ENCODE measurements at places on chromosomes 5 and 9. TPM values are rescaled to one million over a fixed set of nuclear protein-coding genes. Genes with fewer than 3 reads are reported as not detected.

The LHX3 gene
- total RNA-seq = 0.13 TPM

DNA sequence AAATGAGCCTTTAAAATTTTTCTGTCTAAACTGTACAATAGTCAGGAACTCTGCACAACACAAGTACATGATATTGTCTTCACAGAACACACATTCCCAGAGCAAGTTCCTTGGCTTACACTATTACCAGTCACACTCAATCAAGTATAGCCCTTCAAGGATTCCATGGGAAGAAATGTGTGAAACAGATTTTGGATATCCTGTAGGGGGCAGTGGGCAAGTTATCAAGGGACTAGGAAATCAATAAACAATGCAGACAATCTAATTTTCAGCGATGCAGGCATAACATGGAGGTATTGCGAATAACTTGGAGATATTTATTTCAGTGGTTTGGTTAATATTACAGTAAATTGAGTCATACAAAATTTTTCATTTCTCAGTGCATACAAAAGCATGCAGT is 1171.5 kb upstream of the NUDT12 start:
- no peak for DNase-seq

DNA sequence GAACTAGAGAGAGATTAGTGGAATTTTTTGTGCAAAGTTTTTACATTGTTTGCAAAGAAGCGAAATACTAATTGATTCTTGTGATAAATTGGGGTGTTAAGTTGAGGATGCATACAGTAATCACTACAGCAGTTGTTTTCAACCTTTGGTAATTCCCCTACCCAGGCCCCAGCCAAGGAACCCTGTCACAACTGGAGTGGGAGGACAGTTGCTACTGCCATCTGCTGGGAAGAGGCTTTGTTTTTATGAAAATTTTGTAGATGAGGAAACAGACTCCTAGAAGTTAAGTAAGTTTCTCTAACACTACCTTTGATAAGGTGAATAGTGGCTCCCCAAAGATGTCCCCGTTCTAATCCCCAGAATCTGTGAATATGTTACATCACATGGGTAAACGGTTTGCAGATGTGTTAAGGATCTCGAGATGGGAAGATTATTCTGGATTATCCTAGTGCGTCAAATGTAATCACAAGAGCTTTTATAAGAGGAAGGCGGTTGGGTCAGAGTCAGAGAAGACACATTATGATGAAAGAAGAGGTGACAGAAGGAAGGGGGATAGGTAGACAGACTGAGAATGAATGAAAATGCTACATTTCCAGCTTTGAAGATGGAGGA is 34.0 kb upstream of the PPP1R2B start:
- DNase-seq = no peak

The PCDHAC1 gene
- total RNA-seq = 0.59 TPM

The RNF208 gene
- 11.5 TPM for total RNA-seq

GRCh38 chr5:2894316-2894715 is 142.8 kb upstream of the IRX2 start:
- DNase-seq = no peak

DNA sequence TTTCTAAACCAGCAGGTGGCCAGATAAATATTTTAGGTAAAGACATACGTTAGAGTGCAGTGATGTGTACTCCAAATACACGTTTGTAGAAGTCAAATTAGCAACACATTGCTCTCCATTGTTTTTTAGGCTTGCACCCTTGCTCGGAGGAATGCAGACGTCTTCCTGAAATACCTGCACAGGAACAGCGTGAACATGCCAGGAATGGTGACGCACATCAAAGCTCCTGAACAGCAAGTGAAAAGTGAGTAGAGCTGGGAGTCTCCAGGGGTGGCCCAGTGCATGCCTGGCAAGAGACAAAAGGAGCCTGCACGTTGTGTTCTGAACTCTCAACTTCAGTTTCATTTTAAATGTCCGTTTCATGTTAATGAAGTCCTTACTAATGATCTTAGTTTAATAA is 207.5 kb upstream of the OTULINL start:
- DNase-seq = no peak

GRCh38 chr5:128276537-128277216 is 193.1 kb downstream of the SLC12A2 start:
- no peak for DNase-seq

The DBH gene
- total RNA-seq = not detected

- DNase-seq = no peak
Measured at GRCh38 chr5:143705381-143705780, 106.6 kb upstream of the HMHB1 start.

GRCh38 chr9:27591093-27591492 is 17.8 kb upstream of the C9orf72 start:
- no peak for DNase-seq

The RHOBTB3 gene
- total RNA-seq = 95.2 TPM

The MAPK9 gene
- total RNA-seq = 44.1 TPM

The CD180 gene
- not detected for total RNA-seq

DNA sequence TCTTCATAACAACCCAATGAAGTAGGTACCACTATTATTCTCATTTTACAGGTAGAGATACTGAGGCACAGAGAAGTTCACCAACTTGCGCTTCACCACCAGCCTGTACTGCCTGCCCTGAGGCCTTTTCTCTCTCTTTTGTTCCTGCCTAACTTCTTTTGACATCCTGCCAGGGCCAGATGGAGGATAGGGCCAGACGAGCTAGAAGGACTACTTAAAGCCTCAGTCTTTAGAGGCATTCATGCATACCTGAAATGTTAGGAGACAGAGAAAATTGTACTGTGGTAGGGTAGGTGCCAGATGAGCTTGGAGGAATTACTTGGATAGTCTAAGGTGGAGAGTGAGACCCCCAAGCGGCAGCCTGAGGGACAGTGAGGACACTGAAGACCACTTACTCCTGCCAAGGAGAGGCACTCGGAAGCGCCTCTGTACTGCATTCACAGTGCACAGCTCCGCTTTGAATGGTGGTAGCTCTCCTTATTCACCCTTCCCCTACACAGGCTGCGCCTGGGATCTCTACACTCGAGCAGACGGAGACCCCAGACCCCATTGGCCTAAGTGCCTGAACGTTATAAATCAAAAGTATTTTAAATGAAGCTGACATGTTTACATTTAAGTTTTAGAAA is 6.2 kb upstream of the ORM1 start:
- DNase-seq = no peak

The HABP4 gene
- 32.3 TPM for total RNA-seq

The SPATA6L gene
- total RNA-seq = 0.13 TPM
